ENCODE measurements at places on chromosomes 2 and 18.

DNA sequence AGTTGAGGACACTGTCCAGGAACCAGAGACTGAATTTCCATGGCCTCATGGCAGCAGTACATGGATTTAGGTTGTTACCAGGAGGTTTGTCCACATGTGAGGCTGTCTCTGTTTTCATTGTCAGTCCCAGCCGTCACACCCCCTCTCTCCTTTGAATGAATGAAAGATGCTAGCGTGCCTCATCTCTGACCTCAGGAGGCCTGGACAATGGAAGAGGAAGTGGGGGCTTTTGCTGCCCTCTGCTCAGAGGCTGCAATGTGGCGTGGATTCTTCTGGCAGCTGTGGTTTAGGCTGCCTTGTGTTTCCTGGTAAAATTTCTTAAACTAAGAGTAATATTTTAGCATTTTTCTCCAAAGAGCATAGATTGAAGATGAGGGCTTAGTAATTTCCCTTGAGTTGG lies 47.5 kb downstream of the RAB31 start:
- no peak for DNase-seq

DNA sequence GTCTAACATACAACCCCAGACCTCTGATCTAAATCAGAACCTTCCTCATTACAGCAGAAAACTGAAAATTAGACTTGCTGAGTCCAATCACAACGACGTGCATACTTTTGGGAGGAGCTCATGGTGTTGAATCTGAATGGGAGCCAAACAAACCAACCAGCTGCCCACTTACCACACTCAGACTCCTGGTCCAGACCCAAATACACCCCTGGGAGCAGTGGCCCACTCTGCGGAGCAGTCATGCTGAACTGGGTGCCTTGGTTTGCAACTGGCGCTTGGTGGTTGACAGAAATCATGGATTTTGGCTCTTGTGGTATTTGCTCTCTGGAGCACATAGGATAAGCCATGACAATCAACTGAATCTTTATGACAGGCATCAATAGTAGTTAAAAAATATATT lies 253.6 kb upstream of the TNP1 start:
- DNase-seq, result no peak

GRCh38 chr2:33839791-33840190 lies 240.7 kb upstream of the FAM98A start:
- DNase-seq, result peak; percentile 59

GRCh38 chr18:48727681-48728080 lies 188.8 kb downstream of the CTIF start:
- DNase-seq, result no peak

GRCh38 chr2:21072477-21073242 lies 28.8 kb upstream of the APOB start:
- no peak for DNase-seq

GRCh38 chr2:222250313-222250712 lies 48.5 kb downstream of the PAX3 start:
- no peak for DNase-seq

- no peak for DNase-seq
Measured at GRCh38 chr2:241469746-241470145, 38.6 kb downstream of the STK25 start.

DNA sequence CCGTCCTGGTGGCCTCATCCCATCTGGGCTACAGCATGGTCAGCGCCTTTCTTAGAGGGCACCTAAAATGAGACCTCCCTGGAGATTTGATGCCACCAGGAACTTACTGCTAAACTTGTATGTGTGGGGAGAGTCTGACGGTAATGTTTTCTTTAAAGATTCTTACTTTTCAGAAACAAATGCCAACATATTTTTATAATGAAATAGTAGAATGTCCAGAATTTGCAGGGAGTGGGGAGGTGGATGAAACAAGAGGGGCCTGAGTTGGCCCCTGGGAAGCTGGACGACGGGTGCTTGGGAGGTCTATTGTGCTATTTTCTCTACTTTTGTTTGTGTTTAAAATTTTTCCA lies 118.8 kb upstream of the CTDP1 start:
- no peak for DNase-seq

- no peak for DNase-seq
Measured at GRCh38 chr2:134936691-134937090, 18.1 kb downstream of the CCNT2 start.

- no peak for DNase-seq
Measured at GRCh38 chr2:79210274-79210917, 50.8 kb upstream of the REG3A start.

DNA sequence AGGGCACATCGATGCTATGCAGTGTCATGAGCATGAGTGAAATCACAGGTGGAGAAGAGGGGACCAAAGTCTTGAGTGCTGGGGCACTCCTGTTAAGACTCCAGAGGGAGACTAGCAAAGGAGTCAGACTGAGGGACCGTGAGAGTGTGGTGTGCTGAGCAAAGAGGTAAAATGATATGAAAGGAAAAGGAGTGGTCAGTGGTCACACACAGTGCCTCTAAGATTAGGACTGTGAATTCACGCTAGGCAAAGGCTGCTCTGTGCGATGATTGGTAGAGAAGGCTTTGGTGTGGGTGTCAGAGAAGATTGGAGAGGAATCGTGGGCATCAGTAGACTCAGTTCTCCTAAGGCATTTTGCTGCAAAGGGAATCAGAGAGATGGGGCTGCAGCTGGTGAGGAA lies 12.8 kb downstream of the SOCS6 start:
- no peak for DNase-seq

GRCh38 chr2:119338272-119338671 lies 28.4 kb downstream of the C2orf76 start:
- no peak for DNase-seq

- no peak for DNase-seq
Measured at GRCh38 chr2:39521876-39522517, 84.9 kb upstream of the MAP4K3 start.

GRCh38 chr2:64063924-64064331 lies 44.7 kb upstream of the VPS54 start:
- no peak for DNase-seq

DNA sequence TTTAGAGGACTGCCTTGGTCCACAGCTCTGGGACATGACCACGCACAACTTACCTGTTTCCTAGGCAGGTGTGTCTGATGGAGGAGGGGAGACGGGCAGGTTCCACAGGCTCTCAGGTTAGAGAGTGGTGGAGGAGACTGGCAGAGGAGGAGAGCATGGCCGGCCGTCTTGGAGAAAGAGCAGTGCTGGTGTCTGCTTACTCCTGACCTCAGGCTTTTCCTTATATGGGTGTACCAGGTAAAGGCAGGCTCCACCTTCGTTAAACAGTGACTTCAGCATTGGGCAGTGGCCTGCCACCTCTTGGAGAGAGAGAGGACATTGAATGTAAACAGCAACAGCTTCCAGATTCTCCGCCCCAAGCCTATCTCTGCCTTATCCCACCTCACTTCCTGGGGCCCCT lies at the start of gene CAPN13:
CAPN13 (minus strand) TSS at position 198 of the 400 bp plus-strand sequence. CDS start 20,121 bp downstream, outside the sequence.
- DNase-seq, result no peak

- DNase-seq, result no peak
Measured at GRCh38 chr2:61770746-61771145, 83.1 kb downstream of the FAM161A start.

DNA sequence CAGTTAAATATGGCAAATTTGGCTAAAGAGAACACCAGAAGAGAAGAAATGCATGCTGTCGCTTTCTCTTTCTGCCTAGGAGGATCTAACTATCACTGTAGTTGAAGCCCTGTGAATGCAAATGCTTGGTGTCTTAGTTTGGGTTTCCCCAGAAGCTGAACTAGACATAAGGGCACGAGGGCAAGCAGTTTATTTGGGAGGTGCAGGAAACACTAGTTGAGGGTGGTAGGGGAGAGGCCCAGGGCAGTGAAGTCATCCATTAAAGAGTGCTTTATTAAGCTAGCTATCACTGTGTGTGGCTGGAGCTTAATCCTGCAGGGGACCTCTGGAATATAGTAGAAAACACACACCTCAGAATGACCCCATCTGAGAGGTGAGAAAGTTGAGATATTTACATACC lies 639.8 kb upstream of the ZEB2 start:
- DNase-seq, result no peak

- DNase-seq, result no peak
Measured at GRCh38 chr2:212906620-212907019, 244.8 kb downstream of the IKZF2 start.

DNA sequence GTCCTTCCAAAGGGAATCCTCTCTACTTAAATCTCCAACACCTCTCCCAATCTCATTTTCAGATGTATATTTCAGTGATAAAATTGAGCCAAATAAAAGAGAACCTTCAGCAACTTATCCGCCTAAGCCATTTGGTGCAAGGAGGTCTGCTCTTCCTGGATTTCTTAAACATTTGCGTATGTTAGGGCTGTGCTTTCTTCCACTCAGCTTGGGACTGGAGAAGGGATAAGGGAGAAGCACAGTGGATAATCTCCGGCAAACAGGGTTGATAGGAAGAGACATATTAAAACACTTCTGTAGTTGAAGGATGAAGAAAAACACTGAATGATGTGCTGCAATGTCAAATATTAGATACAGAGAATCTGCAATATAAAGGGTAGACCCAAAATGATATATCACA lies 796.2 kb downstream of the KCNJ3 start:
- no peak for DNase-seq

- DNase-seq, result no peak
Measured at GRCh38 chr18:5729983-5730699, 165.2 kb downstream of the TMEM200C start.

DNA sequence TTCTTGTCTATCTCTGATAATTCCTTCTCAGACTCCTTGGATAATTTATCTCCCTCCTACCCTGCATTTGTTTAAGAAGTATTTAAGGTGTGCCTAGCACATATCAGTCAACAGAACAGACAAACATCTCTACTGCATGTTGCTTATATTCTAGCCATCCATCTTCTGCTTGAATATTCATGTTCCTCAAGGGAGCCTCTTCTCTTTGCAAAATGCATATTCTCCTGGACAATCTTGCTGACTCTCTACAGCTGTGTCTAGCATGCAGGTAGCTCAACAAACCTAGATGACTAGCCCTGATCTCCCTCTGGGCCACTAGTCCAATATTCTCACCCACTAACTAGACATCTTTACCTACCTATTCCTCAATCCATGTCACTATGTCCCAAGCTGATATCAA lies 70.0 kb downstream of the AP1S3 start:
- DNase-seq, result no peak

DNA sequence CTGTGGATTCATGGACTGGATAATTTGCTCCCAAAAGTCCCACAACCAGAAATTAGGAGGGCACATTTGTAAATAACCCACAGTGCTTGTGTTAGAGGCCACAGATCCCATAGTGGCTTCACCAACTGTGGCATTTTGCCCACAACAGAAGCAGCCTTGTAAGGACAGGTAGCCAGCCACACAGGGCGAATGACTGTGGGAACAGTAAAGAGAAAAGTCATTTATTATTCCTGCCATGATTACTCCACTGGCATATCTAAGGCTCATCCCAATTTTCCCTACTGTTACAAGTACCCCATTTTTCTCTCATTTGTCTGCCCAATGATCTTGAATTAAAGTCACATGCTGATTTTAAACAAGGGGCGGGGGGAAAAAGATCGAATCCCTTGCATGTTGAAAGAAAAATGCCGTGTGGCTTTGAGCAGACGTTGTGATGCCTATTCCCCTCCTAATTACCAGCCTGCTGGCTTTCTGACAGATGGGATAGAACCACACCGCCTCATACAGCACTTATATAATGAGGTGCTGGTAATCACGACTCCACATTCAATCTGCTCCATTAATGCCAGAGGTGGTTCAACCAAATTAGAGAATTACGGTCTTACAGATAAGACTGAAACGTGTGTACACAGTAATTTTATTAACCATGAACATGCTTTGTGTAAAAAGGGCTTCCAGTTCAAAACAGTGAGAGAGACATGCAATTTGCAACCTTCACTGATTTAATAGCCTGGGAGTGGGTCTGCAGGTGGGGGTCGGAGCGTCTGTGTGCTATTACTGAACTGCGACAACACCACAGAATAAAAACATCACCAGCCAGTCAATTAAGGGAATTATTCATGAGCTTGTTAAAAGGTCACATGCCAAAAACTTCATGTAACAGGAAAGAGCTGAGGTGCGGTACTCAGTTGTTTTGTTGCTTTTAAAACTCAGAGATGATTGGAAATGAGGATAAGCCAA lies 196.0 kb downstream of the TMEM163 start:
- no peak for DNase-seq

DNA sequence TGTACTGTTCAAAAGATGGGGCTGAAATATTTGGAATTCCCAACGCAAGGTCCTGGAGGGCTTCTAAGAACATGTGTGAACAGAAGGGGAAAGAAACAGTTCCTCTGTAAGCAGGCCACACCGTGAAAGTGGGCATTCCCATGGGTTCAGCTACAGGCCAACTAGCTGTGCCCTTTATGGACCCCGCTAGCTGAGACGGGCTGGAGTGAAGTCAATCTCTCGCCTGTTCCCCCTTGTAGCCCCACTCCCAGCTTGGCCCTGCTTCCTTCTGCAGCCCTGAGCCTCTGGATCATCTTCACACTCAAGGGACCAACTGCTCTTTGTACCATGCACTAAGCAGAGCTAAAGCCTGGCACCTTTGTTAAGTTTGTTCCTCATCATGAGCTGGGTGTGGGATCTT lies 55.4 kb downstream of the POLR1A start:
- no peak for DNase-seq

GRCh38 chr2:20223407-20224163 lies 1.3 kb downstream of the SDC1 start:
- DNase-seq, result peak; percentile 80

DNA sequence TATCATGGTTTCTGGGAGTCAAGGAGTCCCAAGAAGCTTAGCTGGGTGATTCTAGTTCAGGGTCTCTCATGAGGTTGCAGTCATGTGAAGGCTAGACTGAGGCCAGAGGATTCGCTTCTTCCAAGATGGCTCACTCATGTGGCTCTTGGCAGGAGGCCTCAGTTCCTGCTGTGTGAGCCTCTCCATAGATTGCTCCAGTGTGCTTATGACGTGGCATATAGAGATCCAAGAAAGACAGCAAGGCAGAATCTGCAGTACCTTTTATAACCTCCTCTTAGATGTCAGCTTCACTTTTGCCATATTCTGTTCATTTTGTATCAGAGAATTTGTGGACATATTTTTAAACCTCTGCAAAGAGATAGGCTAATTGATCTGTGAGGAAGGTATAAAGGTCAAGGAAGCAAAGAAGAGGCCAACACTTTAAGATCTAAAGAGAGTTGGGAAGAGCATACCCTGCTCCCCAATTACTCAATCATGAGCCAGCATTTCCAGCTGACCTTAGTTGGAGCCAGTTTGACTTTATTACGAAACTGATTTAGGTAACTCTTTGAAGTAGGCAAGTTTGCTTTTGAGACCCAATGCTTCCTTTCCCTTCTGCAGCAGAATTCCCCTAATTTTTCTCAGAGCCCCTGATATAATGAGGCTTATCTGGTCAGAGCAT lies 134.7 kb downstream of the EML6 start:
- DNase-seq, result no peak

DNA sequence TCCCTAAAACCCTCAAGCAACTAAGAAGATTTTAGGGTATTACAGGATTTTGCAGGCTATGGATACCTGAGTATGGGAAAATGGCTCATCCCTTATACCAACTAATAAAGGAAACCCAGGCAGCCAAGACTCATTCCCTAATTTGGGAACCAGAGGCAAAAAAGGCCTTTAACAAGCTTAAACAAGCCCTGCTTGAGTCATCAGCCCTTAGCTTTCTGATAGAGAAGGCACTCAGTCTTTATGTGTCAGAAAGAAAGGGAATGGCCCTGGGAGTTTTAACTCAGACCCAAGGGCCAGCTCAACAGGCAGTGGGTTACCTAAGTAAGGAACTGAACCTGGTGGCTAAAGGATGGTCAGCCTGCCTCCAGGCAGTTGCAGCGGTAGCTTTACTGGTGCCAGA lies 96.9 kb upstream of the RMP24 start:
- DNase-seq, result peak; percentile 9
